Right lobe of liver (tissue), 6 donors: ENCODE measurements at places on chromosomes 1 and 21. TPM values are rescaled to one million over a fixed set of nuclear protein-coding genes. Genes with fewer than 3 reads are reported as not detected.

Gene UBQLN4
- total RNA-seq: 20.6 TPM

DNA sequence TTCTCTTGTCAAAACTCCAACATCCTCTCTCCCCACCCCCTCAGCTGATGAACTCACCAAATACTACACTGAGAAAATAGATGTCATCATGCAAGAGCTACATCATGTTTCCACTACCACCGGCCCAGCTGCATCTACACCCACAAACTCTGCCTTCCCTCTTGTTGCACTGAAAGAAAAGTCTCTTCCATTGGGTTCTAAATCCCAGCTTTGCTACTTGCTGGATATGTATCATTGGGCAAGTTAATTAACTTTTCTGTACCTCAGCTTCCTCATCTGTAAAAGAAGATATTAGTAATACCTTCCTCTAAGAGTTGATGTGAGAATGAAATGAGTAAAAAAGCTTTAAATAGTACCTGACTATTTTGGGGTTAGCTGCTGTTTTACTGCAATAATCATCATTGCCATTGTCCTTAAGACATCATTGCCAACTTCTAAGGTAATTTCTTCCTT is 108.6 kb downstream of the OLFML2B start:
- no peak for DNase-seq

DNA sequence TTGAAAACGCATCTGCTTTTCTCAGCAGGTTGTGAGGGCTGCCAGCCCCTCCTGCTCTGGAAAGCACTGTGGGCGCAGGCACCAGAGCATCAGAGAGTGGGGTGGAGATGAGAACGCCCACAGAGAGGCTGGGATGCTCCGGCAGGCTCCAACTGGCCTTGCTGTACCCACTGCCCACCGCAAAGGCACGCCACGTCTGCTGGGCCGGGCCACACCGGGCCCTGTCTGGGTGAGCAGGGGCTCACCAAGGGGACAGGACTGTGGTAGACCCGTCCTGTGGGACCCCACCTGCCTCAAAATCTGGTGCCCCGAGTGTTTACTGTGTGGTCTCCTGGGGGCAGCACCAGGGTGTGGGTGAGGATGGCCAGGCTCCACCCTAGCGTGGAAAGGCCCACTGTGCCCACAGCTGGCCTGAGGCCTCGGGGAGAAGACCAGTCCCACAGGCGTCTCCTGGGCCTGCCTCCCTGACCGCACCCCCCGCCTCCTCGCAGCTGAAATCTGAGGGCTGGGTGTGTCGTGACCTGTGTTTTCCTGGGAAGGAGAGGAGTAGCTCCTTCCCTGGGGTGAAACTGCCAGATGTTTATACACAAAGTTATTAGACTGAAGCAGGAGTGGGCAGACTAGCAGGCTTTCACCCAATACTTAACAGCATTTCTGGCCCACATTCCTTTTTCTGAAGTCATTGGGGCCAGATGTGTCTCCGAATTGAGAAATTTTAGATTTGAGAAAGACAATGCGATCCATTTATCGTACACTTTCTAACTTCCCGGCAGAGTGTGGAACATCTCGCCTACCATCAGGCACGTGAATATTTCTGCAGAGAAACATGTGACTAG is 53.8 kb downstream of the STUM start:
- DNase-seq: peak; percentile 43

GRCh38 chr1:199759268-199759730 is 268.2 kb upstream of the NR5A2 start:
- DNase-seq: no peak

DNA sequence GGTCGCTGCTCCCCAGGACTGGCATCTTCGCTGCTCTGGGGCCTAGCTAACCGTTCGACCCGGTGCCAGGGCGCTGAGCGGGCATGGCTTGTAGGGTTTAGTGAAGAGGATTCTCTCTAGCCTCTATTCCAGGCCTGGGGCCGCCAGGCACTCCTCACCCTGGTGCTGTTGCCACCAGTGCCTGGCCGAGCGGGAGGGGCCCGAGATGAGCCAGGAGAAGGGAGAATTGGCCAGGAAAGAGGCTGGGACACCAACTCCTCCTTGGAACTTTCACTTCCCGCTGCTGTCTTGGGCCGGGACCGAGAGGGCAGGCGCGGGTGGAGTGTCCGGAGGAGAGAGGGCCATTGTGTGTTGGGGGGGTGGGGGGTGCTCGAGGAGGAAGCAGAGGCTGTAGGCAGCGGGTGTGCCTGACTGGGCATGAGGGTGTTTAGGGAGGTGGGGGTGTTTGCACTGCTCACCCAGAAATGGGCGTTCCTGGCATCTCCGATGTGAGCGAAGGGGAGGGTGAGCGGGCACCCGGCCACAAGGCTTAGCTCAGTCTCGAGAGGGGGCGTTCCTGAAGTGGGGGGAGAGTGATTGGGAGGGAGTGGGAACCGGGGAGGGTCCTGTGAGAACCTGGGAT is 772 bp downstream of the ADAM15 start:
- DNase-seq: peak; percentile 54

- peak; percentile 50 for DNase-seq
Measured at GRCh38 chr21:41361786-41362604, at the start of gene MX2. TSS of gene MX2 (plus strand) at chr21:41362027. CDS start at chr21:41376907, 14,880 bp downstream.

DNA sequence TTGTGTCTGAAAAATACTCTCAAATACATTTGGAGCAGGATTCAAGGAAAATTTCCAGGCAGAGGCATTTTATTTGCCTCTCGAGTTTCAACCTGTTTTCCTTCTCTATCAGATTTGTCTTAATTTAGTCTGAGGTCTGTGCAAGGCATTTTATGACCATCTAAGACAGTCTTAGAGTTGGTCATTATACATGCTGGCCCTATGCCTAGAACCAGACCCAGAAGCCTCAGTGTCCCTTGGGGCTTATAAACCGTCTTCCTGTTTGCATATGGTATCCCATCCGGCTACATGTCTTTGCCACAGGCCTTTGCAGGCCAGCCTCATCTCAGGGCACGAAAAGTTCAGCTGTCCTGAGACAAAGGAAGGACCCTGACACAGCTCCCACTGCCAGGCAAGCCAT is 346.1 kb downstream of the SIPA1L2 start:
- DNase-seq: no peak

- DNase-seq: no peak
Measured at GRCh38 chr1:160139840-160140239, 11.6 kb upstream of the ATP1A4 start.

- DNase-seq: no peak
Measured at GRCh38 chr21:42925114-42925926, at the start of gene ERVH48-1. TSS of gene ERVH48-1 (minus strand) at chr21:42925630. CDS start at chr21:42919006, 6,624 bp downstream.

GRCh38 chr1:18907021-18907916 is 4.9 kb upstream of the ALDH4A1 start:
- peak; percentile 58 for DNase-seq

- no peak for DNase-seq
Measured at GRCh38 chr1:115951560-115951959, 24.8 kb upstream of the SLC22A15 start.

DNA sequence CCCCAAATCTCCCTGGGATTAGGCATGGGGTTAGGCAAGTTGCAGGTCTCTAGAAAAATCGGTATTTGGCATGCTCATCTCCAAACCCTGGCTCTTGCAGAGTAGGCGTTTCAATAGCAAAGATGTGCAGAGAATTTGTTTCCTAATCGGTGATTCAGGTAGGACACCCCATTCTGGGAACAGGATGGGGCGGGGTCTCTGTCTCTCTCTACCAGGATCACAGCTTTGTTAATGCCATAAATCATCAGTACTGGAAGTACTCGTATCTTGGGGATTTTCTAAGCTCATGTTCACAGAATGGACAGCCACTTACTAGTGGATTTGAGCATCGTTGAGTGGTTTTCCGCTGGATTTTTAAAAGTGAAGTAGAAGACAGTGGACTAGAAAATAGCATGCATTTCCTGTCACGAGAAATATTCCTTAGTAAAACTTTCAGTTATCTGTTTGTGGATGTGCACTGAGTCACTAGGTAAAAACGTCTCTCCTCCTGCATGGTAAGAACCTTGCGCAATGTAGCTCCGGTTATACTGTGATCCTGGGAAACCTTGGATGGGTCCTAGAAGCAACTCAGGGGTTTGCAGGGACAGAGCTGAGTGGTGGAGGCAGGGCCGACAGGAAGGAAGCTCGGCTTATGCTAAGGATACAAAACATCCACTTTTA is 5.1 kb downstream of the TMEM51 start:
- no peak for DNase-seq

GRCh38 chr21:44716984-44717383 is 5.6 kb upstream of the TSPEAR start:
- no peak for DNase-seq

GRCh38 chr21:25350056-25350455 is 257.2 kb downstream of the MRPL39 start:
- DNase-seq: no peak
